Prostate gland (tissue), 2 donors: ENCODE measurements at places on chromosomes 16 and 17. TPM values are rescaled to one million over a fixed set of nuclear protein-coding genes. Genes with fewer than 3 reads are reported as not detected.

Gene CTRB1
- total RNA-seq: not detected

Gene CCDC144A
- total RNA-seq: 24.7 TPM

Gene PHAF1
- 31.9 TPM for total RNA-seq

- no peak for DNase-seq
These were observed 13.2 kb upstream of the BAIAP2 start for GRCh38 chr17:81021531-81022343.

DNA sequence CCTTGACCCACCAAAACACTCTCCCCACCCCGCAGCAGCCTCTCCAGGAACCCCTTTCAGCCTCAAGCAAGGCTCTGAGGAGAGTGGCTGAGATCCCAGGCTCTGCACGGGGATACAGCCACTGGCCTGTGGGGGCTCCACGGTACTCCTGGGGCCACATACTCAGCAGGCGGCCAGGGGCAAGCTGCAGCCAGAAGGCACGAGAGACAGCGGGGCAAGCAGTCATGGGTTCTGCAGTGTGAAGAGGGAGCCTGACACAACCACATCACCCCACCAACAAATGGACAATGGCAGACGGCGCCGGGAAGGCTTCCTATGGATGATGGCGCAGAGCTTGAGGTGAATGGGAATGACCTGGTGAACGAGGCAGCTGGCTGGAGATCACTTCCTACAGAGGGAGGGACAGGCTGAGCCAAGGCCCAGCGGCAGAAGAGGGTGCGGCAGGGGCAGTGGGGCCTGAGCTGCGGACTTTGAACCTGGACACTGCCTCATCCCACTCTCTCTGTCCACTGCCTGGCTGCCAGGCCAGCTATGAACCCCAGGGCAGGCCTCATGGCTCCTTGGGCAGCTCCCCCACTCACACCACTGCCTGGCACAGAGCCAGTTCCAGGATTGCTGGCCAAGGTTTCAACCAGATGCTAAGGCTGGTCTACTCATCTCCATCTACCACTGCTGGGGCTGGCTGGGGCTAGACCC, 10.8 kb upstream of the BCAR1 start:
- DNase-seq: no peak

Gene KRTAP2-3
- total RNA-seq: not detected

Gene NME4
- total RNA-seq: 137 TPM

- DNase-seq: no peak
These were observed 24.3 kb downstream of the PELP1 start for GRCh38 chr17:4679658-4680057.
